Fibroblast of upper back skin (primary cell): ENCODE measurements at places on chromosomes 1 and 21.

- DNase-seq: no peak
These were observed 1609.8 kb downstream of the AMY1C start for GRCh38 chr1:105359457-105359856.

- no peak for DNase-seq
These were observed 904 bp upstream of the FHL3 start for GRCh38 chr1:38006008-38006828.

DNA sequence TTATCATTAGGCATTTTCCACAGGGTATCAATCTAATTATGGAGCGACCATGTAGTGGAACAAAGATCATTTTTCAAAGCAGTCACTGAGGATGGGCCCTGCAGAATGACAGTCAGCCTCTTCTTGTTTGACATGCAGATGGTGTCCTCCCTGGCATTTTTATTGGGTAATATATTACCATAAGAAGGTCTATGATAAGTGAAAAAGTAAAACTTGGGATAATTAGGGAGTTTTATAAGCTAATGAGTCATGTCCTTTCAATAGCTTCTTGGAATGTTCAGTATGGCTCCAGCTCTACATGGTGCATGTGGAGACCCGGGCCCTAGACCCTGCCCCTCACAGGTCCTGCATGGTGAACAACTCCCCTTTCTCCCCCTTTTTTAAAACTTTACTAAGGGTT is 232.2 kb upstream of the COA6 start:
- no peak for DNase-seq

DNA sequence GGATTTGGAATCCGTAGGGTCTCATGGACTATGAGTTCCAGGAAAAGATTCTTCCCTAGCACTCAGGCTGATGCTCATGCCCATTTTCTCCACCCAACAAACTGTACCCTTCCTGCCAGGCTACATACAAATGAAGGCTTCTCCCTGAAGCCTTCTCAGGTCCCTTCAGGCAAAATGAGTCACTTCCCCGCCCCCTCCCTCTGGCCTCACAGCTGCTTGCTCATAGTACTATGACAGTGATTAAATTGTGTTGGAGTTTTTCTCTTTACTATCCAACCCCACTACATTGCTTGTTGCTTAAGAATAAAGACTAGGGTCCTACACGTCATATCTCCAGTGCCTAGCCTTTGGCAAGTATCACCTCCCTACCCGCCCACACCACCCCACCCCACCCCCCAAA is 207.6 kb upstream of the NFIA start:
- DNase-seq: peak; percentile 57

- no peak for DNase-seq
These were observed 18.4 kb upstream of the SPATC1L start for GRCh38 chr21:46202592-46203202.

GRCh38 chr1:215360758-215361157 is 206.3 kb upstream of the KCTD3 start:
- peak; percentile 16 for DNase-seq

DNA sequence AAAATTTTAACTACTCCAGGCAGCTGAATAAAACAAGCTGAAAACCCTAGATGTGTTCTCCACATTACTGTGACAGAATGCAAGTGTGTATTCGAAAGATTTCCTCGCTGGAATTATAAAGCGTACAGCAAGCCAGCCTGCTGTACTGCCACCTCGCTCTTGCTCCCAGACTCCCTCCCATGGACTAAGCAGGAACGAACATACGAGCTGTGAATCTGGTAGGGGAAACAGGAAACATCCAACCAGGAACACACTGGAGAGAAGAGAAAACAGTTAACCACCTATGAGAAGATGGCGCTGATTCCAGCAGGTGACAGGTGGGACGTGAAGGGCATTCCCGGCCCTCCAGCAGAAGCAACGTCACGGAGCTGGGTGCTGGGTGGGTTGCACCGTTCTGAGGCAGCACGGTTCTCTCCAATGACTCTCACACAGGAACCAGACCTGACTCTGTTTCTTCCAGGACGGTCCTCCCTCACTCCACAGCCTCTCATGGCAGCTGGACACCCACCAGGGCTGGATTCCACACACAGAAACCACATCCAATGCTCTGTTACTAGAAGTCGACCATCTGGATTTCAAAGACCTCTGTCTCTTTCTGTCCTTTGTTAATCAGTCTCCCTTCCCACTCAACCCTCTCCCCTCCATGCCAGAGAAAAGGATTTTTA is 219.2 kb downstream of the RERE start:
- peak; percentile 63 for DNase-seq

DNA sequence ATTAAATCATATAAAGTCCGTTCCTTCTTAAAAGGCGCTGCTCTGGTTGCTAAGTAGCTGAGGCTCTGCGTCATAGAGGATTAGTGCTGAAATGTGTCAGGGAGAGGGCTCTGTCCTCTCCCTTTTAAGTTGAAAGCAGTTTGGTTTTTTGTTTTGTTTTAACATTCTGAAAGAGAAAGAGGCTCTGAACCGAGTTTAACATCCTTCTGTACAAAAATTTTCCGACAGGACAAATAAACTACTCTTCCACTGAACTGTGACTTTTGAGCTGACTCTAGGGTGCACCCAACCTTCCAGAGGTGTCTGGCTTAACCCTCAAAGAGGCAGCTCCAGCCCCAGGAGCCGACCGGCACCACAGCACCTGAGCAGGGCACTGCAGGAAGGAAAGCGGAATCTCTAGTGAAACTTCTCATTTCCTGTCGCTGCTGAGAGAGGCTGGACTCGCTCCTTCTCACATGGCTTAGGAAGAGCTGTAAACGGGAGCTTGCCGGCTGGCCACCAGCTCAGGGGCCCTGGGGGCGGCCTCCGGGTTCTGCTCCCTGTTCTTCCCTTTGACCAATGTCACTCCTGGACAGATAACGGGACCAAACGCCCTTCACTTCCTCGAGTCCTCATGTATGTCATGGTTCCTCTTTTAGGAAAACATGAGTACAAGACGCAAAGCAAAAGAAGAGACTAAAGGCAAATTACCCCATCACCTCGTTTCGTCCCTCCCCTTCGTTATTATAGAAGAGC is 1.2 kb downstream of the VAV3 start:
- peak; percentile 14 for DNase-seq

DNA sequence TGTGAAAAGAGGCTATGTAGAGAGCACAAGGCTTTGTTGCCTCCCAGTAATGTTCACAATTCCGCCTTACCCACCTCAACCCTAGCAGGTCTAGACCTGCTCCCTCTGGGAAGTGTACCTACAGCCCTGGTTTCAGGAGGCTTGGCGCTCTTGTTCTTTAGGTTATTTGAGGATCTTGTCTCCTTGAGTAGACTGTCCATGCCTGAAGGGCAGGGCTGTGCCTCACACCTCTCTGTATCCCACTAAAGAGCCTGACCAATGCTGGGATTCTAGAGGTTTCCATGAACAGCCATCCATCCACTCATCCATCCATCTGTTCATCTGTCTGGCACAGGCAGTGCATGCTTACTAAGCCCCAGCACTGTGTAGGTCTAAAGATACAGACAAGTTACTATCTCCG is 1.0 kb downstream of the RAB7B start:
- no peak for DNase-seq

DNA sequence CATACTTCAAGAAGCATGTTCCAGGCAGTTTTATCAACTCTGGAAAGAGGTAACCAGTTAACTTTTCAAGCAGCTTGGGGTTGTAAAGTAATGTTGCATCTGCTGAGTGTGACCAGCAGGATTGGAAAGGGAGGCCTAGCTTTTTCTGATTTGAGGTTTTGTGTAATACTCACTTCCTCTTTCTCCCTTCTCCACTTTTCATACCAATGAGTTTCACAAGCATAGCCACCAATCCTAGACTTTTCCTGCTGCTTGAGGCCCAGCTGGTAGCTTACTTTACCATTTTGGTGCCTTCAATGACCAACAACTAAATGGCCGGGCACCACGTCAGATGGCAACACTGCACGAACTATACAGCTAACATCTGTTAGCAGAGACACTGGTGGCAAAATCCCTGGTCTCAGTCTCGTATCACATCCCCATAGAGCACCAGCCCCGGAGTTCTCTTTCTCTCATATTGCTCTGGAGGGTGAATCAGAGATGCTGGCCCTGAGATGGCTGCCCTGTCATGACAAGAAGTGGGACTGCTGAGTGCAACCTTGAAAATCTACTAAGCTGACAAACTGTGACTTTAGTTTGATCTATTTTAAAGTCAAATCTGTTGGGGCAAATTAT is 14.8 kb upstream of the GPR88 start:
- no peak for DNase-seq

DNA sequence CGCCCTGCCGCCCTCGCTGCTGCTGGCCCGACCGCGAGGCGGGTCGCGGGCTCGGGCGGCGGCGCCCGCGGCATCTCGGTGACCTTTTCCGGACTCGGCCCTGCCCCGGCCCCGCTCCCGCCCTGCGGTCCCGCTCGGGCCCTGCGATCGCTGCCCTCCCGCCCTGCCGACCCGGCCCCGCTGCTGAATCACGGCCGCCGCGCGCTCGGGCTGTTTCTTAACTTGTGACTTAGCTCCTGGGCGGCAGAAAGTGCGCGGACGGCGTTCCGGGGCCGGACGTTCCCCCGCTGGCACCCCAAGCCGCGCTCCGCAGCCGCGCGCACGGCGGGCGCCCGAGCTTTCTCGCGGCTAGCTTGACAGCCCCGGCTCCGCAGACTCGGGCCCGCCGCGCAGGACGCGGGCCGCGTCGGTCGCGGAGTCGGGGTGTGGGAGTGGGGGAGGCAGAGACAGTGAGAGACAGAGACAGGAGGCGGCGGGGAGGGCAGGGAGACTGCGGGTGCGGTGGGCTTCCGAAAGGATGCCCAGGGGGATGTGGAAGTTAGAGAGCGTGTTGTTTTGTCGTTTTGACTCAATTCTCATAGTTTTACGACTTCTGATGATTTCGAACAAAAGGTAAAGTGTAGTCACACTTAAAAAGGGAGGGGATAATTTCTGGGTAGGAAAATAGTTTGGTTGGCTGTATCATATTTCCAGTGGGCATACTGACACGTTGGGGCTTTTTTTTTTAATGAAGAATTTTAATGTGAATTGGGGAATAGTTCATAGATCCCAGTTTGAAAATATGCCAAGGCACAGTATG is 49.8 kb downstream of the PRDM2 start:
- DNase-seq: no peak

GRCh38 chr1:86860424-86860823 is 53.5 kb downstream of the SELENOF start:
- no peak for DNase-seq

DNA sequence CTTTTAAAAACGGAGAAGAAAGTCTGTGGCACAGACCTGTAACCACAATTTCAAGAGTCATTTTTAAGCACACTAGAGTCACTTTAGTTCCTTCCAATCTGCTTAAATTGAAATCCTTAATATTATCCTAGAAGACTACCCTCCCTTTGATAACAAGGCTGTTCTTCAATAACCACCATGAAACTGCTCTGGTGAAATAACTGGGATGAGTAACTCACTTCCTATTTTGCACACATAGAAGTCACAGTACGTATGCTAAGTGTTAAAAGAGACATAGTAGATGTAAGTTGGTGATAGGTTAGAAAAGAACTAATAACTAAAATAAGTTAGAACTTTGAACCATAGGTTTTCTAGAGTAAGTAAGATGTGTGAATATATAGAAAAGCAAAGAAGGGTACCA is 107.8 kb downstream of the NME7 start:
- DNase-seq: no peak

DNA sequence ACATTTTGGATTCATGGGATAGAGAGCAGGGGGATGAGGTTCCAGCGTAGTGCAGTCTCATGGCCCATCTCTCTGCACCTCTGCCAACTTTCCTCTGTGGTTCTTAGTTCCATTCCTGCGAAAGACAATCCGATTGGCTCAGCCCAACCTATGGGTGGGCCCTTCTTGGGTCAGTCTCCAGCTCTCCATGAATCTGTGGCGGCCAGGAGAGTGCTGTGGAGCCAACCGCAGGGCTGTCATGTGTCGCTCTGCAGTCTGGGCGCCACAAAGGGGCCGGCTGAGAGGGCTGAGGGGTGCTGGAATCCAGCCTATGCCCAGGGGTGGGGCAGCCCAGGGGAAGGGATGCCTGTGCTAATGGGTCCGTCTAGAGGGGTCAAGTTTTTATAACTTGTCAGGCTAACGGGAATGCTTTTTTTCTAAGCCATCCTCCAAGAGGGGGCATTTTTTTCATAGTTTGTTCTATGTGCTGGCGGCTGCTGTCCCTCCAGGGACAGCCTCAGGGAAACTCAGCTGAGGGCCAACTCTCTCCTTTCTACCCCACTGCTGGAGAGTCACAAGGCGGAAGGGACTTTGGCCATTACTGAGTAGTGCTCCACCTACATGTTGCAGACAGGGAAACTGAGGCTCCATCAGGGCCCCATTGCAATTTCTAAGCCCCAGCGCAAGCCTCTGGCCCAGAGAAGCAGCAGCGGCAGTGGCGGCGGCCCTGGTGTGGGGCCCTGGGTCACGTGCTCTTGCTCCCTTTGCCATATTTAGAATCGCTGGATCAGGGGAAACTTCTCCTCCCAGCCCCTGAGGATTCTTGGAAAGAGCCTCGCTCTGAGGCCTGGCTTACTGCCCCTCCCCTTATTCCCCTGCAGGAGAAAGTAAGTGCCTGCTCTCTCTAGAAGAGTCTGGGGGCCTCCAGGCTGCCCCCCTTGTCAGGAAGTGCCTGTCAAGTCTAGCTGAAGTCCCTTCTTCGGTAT is 23.4 kb downstream of the KCNQ4 start:
- DNase-seq: peak; percentile 36

- DNase-seq: no peak
These were observed 94.1 kb downstream of the ERG start for GRCh38 chr21:38404177-38404576.

- DNase-seq: peak; percentile 54
These were observed 5.8 kb upstream of the CTSE start for GRCh38 chr1:206029484-206029883.

DNA sequence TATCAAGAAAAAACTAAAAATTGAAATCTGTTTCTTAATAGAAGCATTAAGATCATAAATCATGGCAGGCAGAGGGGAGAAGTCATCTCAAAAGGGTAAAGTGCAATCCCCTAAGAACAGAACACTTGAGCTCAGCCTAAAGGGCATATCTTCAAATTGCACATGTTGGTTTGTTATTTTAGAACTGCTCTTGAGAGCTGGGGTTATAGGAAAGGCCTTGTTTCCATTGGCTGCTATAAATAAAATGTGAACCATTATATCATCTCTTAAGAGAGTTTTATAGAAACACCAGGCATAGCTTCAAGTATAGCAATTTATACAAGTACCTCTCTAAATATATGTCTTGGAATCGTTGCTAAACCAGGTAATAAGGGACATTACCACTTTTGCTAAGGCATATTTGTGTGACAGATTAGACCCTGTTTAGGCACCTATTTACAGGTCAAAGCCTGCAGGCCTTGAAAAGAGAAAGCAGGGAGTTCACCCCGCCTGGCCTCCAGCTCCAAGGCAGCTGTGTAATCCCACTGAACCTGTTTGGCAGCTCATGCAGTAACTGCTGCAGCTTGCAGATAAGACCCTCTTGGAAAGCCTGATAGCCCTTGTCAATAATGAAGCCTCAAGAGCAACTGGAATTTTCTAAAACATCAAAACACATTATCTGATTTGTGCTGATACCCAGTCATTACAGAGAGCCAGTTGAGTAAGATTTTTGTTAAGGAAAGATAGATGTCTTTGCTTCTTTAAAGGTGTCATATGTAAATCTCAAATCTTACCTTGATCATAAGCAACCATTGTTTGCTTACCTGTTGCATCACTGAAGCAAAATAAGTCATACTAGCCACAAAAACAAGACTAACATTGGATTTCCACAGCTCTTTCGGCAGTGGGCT is 24.2 kb upstream of the SYDE2 start:
- DNase-seq: no peak
